ENCODE measurements at places on chromosomes 13 and 19.

- no peak for DNase-seq
These were observed 64.6 kb downstream of the PDS5B start for GRCh38 chr13:32650705-32651311.

GRCh38 chr13:42369071-42369797, 97.3 kb downstream of the AKAP11 start:
- DNase-seq, result no peak

DNA sequence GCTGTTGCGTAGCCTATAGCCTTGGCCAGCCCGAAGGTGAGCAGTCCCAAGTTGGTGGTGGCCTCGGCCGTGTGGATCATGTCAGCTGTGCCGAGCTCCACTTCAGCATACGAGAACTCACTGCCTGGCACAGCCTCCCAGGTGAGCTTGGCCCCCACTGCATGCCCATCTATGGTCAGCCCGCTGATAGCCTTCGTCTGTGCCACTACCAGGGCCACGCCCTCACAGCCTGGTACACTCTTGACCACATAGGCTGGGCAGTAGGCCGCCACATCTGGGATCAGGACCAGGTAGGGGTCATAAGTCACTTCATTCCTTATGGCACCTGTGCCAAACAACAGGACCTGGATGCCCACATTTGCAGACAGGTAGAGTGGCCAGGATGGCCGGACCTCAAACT, 7.4 kb downstream of the FCGBP start:
- DNase-seq, result no peak

DNA sequence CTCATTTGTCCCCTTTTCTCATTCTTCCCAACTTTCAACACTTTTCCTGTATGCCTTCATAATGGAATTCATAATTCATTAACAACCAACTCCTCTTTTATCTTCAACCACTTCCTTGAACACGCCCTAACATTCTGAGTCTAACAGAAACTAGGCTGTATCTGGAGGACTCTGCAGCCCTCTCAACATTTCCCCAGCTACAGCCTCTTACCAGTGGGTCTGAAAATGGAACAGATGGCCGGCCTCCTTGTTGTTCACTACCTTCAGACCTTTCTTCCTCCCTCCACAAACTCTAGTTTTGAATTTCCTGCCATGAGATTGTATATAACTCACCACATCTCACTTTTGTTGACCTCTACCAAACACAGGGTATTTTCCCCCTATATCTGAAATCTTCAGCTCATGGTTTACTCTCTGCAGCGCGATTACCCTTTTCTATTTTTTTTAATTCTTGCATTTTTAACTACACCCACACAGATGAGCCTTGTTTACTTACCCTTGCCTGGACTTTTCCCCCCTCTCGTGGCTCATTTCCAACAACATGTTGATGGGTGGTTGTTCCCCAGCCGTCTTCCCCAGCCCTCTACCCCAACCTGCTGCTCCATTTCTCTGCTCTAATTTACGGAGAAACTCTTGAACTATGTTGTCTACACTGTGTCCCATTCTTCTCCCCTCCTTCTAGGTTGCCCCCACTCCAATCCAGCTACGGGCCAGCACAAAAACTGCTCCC, 846 bp downstream of the ZNF790 start:
- no peak for DNase-seq

GRCh38 chr13:43693639-43694038, 93.1 kb downstream of the ENOX1 start:
- no peak for DNase-seq

Measured in NCI-H446 treated with DMSO at 0.1 percent for 48 hours (cell line).